Activated naive CD8-positive, alpha-beta T cell treated with anti-CD3 and anti-CD28 coated beads, Interleukin-2, amount 50 U/mL, for 16 hours (primary cell): ENCODE measurements at places on chromosomes 16 and 17.

DNA sequence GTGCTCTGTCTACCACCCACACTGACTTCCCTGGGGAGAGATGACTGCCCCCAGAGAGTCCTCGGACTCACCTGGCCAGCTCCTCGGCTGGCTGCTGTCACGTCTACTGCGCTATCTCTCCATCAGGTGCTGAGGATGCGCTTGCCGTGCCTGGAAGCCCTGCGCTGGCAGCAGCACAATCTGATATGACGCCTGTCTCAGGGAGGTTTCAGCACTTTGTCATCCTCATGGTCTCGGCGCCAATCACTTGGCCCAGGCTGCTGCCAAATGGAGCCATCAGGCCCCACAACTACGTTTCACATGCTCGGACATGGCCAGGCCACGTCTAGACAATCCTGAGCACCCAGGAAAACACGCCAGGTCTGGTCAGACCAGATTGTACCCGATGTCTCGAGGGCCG lies 46.7 kb downstream of the FOXL1 start:
- no peak for DNase-seq

- no peak for DNase-seq
These were observed 16.8 kb downstream of the SDR42E1 start for GRCh38 chr16:81994485-81994884.

- no peak for DNase-seq
These were observed 6.8 kb upstream of the ACSM1 start for GRCh38 chr16:20704281-20704680.

- no peak for DNase-seq
These were observed 511.5 kb downstream of the TOX3 start for GRCh38 chr16:52035436-52035835.

- DNase-seq: no peak
These were observed 121.2 kb downstream of the HAPSTR1 start for GRCh38 chr16:9212621-9213020.

DNA sequence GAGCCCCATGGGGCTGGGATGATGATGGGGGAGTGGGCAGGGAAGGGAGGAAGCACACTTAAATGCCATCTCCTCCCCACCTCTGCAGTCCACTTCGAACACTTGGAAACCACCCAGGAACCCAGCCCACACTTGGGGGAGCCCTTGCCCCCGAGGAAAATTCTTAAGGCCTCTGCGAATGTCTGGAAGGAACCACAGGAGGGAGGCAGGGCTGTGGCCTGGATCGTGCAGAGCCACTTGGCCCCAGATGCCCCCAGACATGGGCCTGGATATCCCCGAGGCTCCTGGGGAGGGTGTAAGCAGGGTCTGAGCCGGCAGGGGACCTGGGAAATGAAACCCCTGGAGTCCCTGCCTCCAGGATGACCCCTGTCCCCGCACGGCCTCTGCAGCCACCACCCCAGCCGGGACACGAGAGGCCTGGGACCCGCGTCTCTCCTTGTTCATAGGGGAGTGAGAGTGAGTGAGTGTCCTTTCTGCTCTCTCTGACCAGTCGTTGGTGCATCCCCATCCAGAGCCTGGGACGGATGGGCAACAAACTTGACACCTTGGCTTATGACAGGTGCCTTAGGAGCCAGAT lies 11.8 kb upstream of the MTSS2 start:
- no peak for DNase-seq

DNA sequence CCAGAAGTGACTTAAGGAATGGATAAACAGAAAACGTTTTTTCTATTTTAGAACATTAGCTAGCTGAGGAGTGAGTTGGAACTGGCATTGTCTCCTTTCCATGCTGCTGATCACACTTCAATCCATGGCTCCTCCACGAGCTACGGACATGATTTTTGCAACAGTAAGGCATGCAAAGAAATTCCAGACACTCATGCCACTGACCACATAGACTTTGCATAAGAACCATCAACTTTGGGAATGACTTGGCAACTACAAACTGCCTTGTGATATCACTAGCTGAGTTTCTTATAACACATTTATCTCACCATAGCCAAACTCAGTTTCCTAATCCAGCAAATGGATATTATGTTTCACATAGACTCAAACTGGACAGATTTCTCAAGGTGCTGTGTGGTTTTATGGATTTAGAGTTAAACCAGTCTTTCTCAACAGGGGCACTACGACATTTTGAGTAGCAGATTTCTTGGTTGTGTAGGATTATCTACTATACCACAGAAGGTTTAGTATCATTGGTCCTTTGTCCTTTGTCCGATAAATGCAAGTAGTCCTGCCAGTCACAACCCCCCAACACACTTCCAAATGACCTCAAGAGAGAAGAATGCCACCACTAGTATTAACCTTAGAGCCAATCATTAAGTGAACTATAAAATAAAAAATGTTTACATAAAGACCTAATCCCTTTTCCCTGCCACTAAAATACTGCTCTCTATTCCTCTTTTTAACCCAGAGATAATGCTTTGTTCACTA lies 48.3 kb upstream of the C17orf78 start:
- DNase-seq: no peak

DNA sequence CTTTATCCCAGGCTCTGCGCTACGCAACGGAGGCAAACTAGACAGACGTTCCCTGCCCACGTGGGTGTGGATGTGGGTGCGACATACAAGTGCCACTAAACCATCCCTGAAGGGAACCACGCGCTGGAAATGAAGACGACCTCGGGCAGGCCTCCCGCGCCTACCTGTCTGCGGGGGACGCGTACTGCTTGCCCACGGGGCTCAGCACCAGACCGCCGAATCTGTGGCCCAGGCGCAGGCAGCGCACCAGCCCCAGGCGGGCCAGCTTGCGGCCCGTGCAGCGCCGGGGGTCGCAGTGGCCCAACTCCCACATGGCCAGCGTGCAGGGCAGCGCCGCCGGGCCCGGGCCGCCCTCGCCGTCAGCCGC lies 480 bp downstream of the TSR3 start:
- no peak for DNase-seq

GRCh38 chr16:3986235-3986544 lies 105.7 kb upstream of the CREBBP start:
- DNase-seq: no peak
